ENCODE measurements at places on chromosomes 6 and 20.

DNA sequence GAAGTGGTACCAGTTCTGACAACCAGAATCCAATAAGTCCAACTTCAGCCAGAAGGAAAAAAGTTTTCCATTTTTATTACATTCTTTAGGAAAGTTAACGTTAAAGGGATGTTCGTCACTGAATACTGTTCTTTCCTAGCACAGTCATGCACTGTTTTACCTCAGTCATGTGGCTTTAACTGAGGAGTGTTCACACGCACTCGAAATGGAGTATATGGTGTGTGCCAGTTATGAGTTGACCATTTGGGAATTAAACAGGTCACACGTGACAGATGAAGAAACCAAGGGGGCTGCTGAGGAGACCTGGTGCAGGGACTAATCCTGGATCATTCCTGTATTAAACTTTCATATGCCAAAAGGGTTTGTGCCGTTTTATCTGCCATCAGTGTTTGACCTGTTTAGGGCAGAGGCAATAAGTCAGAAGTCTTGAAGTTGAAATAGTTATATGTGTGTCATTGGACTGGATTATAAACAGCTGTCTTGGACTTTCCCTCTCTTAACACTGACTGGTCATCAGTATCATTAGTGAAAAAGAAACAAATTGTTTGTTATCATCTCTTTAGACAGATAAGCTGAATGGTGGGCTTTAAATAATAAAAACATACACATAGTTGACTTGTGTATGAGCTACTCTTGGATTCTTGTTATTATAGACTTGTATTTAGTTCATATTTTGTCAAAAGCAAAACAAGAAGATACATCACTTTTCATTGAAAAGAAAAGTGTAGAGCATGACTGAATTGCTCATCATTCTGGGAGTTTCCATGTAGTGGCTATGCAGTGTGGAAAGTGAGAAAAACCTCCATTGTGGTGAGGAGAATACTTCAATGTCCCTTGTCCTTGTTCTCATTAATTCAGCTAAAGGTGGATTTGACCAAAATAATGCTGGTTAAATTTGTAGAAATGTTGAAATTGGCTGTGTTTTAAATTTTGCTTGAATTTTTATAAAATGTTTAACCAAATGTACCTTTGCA, 123.5 kb upstream of the SAMD5 start:
- DNase-seq: no peak

DNA sequence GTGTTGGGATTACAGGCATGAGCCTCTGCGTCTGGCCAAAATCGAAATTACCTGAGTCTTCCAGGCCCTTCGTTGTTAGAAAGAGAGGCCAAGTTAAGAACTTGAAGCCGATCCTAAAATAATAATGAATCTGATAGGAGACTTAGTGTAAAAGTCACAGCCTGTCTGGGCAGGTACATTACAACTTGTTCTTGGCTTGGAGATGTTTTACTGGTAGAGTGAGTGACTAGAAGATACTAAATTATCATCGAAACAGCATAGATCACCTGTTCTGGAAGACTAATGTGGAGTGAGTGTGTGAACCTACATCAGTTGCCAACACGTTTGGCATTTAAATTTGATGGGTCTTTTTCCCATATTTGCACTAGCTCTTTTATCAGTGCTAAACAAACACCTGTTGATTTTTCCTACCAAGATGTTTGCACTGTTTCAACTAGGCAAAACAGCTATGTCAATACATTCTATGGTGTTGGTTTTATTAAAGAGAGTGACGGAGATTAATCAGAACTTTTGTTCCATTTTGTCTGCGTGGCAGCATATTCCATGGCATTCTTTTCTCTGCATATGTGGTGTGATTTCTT, 4.6 kb upstream of the TMEM217 start:
- no peak for DNase-seq

DNA sequence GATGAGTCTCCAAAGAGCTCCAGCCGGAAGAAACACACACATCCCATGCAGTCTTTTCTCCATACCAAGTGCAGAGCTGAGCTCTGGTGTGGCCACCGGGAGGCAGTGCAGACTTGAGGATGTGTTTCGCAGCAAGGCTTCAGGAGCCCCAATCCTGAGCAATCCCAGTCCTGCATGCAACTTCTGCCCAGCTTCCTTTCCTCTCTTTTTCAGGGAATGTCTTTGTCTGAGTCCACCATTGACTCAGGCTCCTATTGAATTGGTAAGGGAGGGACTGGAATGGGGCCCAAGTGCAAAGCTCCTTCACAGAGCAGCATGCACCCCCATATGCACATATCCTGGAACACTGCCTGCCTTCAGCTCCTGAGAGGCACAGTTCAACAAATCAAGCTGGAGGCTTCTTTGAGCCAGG, 50.5 kb upstream of the ASIP start:
- peak; percentile 26 for DNase-seq

DNA sequence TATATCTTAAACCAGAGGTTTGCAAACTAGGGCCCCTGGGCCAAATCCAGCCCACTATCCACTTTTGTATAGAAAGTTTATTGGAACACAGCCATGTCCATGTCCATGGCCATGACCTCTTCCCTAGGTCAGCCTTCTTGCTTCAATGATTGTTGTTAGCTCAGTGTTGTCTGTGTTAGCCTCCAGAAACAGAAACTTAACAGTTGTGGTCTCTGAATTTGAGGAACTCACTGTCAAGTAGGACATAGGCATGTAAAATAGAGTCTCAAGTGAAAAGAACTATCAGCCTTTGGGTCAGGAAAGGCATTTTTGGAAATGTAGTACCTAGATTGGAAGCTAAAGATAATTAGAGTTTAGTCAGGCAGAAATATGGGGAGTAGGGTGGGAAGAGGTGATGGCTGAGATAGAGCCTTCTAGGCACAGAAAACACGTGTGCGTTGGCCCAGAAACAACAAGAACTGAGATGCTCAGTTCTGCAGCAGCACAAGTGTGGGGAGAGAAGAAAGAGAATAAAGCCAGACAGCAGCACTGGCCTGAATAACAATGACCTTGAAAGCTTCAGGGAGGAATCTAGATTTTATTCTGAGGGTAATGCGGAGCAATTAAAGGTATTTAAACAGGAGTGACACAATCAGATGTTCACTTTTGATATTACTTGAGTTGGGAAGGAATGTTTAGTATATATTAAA, 87.0 kb upstream of the OLIG3 start:
- DNase-seq: no peak

DNA sequence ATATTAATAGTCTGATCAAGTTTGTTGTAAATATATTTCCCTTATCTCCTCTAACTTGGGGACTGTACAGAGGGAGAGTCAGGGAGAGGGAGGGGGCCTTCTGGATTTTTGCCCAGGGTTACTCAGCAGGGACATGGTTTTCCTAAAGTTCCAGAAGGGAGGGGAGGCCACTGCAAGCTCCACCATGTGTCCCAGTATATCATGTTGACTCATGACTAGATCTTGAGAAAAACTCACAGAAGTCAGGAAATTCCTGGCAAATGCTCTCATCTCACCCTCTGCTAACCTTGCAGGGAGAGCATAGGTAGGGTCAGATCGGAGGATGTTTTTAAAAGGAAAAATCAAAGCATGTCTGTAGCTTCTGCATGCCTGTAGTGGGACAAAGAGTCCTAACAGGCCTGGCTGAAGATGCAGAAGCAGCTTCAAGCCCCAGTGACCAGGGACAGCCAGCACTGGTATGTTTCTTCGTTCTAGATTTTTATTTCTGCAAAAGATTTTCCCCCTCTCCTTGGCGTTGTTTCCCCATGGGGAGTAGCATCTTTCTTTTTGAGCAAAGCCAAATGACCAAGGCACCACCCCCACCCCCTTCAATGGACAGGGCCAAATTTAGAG, 272.9 kb upstream of the SUPT3H start:
- DNase-seq: no peak

DNA sequence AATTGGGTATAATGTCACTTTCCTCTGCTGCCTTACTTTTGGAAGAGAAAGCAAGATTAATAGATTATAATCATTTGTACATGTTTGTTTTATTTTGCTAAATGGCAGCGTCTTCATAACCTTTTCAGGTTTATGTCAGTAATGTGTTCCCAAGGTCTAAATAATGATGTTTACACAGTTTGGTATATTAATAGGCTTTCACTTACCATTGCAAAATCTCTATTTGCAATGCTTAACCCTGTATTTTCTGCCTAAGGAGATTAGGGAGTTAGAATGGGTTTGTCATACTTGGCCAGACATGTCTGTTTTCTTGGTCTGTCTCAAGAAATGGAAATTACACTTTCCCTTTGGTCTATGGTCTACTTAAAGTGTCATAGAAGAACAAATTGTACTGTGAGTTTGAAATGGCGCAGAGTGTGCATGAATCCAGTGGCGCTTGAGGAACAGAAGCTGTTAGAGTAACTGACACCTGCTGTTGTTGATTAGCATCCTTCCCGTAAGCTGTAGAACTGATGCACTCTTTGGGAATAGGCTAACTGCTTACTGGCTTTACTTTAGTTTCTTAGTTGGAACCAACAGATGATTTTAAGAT, 261.1 kb downstream of the SAMD5 start:
- no peak for DNase-seq

DNA sequence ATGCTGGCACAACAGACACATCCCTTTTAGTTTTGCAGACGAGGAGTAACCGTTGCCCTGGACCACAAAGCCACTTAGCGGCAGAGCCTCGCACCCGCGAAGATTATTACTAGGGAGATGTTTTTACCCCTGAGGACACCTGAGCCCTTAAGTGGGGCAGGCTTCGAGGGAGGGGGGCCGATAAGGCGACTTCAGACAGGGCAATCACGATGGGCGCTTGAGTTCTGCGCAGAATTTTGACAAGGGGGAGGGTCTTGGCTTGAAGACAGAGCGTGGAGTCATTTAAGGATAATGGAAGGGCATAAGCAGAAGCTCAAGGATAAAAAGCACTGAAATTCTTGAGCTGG, 650 bp upstream of the TTK start:
- DNase-seq: peak; percentile 2

DNA sequence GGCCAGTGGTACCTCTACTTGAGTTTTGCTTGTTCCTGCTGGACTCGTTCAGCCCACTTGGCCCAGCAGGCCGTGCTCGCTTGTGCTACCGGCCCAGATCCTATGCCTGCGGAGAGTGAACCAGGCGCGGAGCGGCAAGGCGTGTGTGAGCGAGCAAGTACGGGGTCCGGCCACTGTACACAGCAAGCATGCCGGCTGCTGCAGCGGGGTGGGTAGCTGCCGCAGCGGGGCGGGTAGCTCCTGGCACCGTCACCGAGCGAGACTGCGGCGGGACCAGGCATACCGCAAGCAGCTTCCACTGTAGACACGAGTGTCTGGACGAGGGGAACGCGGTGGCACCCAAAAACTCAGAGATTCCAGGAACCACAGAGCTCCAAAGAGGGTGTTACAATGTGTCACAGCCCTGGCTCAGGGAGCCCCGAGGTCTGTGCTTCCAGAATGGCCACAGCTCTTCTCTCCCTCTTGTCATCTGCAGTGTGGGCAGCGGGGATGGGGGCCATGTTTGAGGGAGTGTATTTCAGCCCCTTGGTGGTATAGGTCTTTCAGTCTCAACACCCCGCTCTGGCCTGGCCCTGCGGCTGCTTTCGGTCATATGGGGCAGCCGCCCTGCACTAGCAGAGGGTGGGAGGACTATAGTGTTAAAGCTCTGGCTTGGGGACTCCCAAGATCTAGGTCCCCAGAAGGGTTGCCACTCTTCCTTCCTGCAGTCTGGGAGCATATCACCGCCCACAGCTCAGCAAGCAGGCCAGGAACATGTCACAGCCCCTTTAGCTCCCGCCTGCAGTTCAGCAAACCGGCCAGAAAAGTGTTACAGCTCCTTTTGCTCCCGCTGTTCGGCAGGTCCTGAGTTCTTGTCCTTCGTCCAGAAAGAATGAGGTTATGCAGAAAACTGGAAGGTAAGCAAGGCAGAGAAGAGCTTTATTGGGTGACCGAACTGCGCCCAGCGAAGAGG, 6.1 kb upstream of the RWDD1 start:
- no peak for DNase-seq

DNA sequence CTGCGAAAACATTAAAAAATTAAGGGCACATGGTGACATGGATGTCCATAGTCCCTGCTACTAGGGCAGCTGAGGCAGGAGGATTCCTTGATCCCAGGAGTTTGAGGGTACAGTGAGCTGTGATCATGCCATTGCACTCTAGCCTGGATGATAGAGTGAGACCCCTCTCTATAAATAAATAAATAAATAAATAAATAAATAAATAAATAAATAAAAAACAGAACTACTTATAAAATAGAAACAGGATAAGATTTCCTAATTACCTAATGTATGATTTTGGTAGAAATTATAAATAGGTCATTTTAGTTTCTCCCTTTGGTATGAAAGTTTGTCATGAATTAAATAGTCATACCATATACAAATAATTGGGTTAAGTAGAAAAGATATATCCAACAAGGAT, 916.2 kb downstream of the GRIK2 start:
- DNase-seq: no peak

DNA sequence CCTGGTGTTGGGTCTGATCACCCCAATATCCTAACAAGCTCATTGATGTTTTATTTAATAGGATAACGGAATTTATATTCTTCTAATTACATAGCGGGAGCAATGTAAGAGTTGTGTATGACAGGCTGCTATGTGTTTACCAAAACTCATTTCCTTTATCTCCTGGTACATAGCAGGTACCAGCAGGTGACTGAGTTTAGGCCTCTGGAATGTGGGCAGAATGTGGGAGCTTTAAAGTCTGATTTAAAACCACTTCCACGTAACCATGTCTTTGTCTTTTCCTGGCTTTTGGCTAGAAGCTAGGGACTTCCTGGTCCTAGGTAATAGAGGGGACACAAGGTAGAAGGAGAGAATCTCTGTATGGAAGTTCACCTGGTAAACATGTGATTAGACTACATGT, 504.6 kb upstream of the SYNCRIP start:
- DNase-seq: no peak

DNA sequence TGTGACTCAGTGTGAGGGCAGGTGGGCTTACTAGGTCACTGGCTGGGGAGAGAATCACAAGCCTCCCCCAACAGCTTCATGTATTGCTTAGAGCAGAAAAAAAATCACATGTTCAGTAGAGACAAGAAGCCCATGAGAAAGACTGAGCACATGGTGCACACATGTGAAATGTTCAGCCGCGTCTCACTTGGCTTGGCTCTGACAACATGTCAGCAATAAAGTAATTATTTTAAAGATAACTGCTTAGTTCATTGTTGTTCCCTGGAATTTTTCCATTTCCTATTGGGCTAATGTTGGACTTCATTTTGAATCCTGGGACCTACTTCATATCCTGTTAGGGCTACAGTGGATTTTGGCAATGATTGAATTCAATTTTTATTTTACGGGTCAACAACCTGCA, 222.6 kb downstream of the C6orf118 start:
- DNase-seq: no peak

GRCh38 chr6:81741689-81742088, 10.8 kb downstream of the TENT5A start:
- DNase-seq: no peak

- DNase-seq: no peak
Observed at GRCh38 chr20:3181270-3181669, 7.9 kb upstream of the LZTS3 start.

DNA sequence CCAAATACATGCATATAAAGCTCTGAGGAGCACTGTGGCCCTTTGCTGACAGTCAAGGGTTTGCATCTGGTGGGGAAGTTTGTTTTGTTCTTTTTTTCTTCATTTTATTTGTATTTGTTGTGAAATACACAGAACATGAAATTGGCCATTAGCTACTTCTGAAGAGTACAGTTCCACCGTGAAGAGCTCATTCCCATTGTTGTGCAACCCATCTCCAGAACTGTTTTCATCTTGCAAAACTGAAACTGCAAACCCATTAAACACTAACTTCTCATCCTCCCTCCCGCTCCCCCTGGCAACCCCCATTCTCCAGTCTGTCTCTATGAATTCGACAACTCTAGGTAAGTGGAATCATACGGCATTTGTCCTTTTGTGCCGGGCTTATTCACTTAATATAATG, 231.3 kb downstream of the TFAP2C start:
- DNase-seq: no peak

GRCh38 chr20:37475252-37475651, 45.8 kb upstream of the NNAT start:
- no peak for DNase-seq

GRCh38 chr20:49630396-49630951, 62.5 kb upstream of the PTGIS start:
- DNase-seq: no peak

Data from stimulated activated CD8-positive, alpha-beta memory T cell treated with anti-CD3 and anti-CD28 coated beads, Interleukin-7, amount 100 ng/mL, for 48 hours (primary cell).